CD4-positive, alpha-beta memory T cell (primary cell): ENCODE measurements at places on chromosomes 4 and X. TPM values are rescaled to one million over a fixed set of nuclear protein-coding genes. Genes with fewer than 3 reads are reported as not detected.

Gene MAGEA11
- total RNA-seq: not detected

Gene CLDN34
- not detected for total RNA-seq

Gene FRG1
- 62.3 TPM for total RNA-seq

Gene SPANXN1
- total RNA-seq: not detected

Gene STATH
- total RNA-seq: not detected

Gene SPANXC
- total RNA-seq: not detected

DNA sequence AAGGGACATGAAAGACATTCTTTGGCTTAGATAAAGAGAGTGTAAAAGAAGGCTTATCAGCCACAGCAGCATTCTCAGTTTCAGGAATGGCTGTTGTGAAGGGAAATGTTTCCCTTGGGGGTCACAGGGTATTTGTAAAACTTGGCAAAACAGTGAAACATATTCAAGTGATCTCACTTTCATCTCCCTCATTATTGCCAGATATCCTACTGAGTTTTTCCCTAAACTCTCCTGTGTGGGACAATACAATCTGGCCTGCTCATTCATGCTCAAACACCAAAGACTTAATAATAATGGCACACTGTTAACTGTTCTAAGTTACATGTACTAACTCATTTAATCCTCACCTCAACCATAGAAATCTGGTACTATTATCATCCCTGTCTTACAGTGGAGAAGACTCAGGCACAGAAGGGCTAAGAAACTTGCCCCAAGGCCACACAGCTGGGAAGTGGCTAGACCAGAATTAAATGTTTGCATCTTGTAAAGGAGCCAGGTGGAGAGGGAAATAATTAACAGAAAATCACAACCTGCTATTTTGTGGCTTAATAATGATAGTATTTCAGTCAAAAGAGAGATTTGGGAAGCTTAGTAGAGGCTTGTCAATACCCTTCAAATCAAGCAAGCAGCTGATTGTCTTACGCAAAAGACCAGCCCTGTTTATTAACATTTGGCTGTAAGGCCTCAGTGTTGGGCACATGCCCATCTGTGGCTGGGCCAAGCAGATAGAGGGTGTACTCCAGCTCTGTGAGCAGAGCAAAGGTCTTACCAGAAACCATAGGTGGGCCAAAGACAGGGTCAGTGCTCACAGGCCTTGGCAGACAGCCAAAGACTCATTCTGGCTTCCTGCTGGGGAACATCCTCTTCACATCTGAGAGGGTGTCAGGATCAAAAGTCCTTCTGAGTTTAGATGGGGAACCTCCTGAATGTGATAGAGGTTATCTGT is 17.3 kb downstream of the SMPX start:
- DNase-seq: no peak

- no peak for DNase-seq
These were observed 20.8 kb downstream of the USO1 start for GRCh38 chr4:75745161-75745560.

- no peak for DNase-seq
These were observed 27.2 kb downstream of the PJA1 start for GRCh38 chrX:69138118-69138390.
